Nasal cavity respiratory epithelium epithelial cell of viscerocranial mucosa (primary cell): ENCODE measurements at places on chromosomes 11 and 22. TPM values are rescaled to one million over a fixed set of nuclear protein-coding genes. Genes with fewer than 3 reads are reported as not detected.

PLET1 gene
- total RNA-seq = not detected in 2 replicates

CATSPER1 gene
- not detected in 2 replicates for total RNA-seq

TSPAN18 gene
- total RNA-seq = 0.07 TPM in 1 of 2 replicates, not detected in the other

CCDC73 gene
- total RNA-seq = under 0.01 and 0.14 TPM in 2 replicates

CCDC188 gene
- not detected in 2 replicates for total RNA-seq

RFPL2 gene
- total RNA-seq = not detected in 2 replicates
